Forelimb muscle (tissue), 1 donor: ENCODE measurements at places on chromosomes 12 and 14. TPM values are rescaled to one million over a fixed set of nuclear protein-coding genes. Genes with fewer than 3 reads are reported as not detected.
A peak's percentile ranks its signal among the peaks of the same experiment; 100 is the strongest.

GRCh38 chr12:102916252-102917025 lies 605 bp downstream of the PAH start:
- no peak for DNase-seq

The ZNF385A gene
- 22.1 TPM for polyA plus RNA-seq

The BICDL1 gene
- polyA plus RNA-seq: 4.9 TPM

The LPCAT3 gene
- polyA plus RNA-seq: 20.1 TPM

DNA sequence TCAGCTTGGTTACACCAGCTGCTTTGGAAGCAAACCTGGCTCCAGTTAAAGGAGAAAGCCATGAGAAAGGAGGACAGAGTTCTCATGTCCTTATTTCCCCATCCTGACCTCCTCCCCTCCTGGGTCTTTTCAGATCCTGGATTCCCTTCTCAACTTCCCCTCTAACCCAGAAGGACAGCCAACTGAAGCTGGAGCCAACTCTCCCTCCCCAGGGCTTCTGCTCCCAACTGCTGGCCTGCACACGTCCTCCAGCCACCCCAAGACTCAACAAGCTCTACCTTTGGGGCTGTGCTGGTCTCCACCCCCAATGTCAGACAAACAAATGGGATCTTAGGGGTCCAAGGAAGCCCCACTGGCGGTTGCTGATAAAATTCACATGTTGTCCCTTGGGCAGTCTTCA lies 651.1 kb upstream of the TBX3 start:
- no peak for DNase-seq

The CMA1 gene
- not detected for polyA plus RNA-seq

The ANKRD33 gene
- 0.10 TPM for polyA plus RNA-seq

GRCh38 chr12:22866406-22866805 lies 241.4 kb downstream of the ETNK1 start:
- no peak for DNase-seq

GRCh38 chr12:630656-631632 lies 32.3 kb downstream of the NINJ2 start:
- no peak for DNase-seq

- peak; percentile 62 for DNase-seq
These were observed 87.8 kb upstream of the DYNC1H1 start for GRCh38 chr14:101876555-101876938.

The INHBE gene
- 3.8 TPM for polyA plus RNA-seq
